ENCODE measurements at places on chromosomes 1 and 21. TPM values are rescaled to one million over a fixed set of nuclear protein-coding genes. Genes with fewer than 3 reads are reported as not detected.

The ETNK2 gene
- 24.2 TPM for polyA plus RNA-seq

DNA sequence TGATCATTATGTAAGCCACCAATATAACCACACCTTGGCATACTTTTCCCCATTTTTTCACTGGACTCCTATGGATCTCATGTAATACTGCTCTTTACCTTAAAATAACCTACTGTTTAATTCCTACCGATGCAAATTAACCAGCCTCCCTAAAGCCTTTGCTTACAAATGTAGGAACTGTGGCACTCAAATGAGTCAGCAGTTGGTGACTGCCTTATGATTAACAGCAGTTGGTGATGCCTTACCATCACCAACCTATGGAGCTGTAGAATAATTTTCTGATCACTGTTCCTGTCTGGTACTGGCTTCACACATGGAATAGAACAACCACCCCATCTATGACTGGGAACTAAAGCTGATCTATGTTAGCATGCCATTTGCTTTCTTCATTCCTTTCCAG is 7.8 kb upstream of the NUDT17 start:
- DNase-seq, result no peak

DNA sequence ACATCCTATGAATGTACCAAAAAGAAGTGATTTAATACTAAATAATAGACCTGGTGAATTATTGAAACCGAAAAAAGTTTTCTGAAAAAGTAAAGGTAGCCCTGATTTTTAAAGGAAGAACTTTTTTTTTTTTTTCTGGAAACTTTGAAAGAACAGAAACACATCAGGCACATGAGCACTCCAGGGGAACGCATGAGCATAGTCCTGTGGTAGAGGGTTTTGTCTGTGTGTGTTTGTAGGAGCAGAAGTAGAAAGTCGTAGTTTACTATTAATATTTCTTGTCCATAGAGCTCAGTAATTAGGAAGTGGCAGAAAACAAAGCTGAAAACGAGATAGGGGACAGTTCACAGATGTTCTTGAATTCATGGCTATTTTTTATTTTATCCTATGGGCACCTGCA is 1175.9 kb upstream of the B3GALT2 start:
- DNase-seq, result no peak

GRCh38 chr1:192002063-192002462 is 156.2 kb upstream of the RGS18 start:
- no peak for DNase-seq

GRCh38 chr1:54390655-54391054 is 15.5 kb downstream of the SSBP3 start:
- no peak for DNase-seq

The ZMYM4 gene
- polyA plus RNA-seq, result 64.0 TPM

- no peak for DNase-seq
Observed at GRCh38 chr1:177969825-177970371, at the start of gene SEC16B. Gene SEC16B, minus strand, starts transcription at chr1:177970058. Its CDS starts 2,077 bp downstream, at chr1:177967981.

DNA sequence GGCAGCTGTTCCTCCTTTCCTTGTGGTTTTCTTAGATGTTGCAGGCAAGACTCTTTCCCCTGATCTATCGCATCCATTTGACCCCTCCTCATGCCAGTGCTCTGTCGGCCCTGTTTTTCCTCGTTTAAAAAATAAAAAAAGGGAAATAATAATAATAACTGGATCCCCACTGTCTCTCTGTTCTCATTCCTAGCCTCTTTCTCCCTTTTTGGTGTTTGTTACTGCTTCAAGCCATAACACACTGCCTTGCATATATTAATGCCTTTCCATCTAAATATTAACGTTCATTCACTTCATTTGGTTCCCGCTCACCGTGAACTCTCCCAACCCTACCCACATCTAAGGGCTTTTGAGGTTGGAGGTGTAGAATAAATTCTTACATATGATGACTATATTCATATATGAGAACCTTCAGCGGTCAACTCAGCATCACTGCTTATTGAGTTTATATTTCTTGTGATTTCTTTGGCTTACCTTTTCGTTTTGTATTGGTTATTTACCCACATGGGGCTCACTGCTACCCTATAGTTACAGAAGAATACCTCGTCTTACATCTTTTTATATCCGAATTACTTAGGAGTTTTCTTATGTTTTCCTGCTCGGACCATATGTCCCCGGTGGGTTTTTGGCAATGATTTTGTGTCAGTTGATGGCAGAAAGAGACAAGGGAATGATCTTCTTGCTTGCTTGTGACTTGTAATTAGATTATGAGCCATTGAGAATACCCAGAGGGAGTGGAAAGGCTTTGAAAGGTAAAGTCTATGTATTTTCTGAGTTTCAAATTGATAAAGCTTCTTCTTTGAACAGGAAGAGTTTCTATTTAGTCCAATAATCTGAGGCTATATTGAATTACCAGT is 805 bp downstream of the ATG4C start:
- no peak for DNase-seq

The ATXN7L2 gene
- polyA plus RNA-seq, result 10.2 TPM

Measured in right renal pelvis (tissue), 4 donors.